ENCODE measurements at places on chromosomes 2 and 18.

DNA sequence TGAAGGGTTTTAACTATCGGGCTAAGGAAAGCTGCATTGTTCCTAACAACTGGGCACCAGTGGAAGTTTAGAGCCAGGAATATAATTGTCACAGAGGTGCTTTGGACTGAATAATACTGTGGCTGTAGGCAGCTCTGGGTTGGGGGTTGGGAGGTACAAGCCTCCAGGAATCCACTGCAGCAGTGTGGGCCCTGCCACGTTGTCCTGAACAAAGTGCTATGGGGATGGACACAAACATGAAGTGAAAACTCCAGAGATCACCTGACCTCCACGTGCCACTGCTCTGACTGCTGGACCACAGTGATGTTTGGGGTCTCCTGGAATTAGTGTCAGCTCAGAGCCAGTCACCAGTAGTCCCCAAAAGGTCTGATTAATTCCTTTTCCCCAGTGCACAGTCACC lies 110.9 kb downstream of the BCL2 start:
- DNase-seq = no peak

DNA sequence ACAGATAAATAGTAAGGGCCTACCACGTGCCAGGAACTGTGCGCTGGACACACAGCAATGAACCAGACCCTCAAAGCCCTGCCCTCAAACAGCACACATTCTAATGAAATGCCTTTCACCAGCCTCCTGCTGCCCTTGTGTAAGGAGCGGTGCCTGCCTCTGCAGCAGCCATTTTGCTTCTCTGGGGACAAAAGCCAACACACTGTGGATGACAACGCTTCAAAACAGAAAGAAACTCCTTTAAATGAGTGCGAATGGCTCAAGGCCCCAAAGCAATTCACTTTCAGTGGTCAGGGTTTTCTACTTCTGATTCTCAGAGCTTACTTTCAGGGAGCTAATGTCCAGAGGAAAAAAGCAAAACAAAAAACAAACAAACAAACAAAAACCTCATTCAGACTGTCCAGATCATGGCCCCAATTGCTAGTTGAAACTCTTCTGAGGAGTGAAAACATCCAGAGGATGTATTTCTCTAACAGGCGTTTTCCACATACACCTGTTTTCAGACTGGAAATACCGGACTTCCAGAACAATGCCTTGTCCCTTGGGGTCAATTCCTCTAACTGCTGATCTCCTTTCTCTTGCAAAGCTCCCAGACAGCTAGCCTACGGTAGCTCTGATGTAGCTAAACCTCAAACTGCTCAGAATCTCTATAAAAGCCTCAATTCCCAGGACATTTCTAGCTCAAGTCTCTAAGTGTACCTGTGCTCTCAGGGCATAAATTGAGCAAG lies 323.3 kb upstream of the ZNF521 start:
- DNase-seq = no peak

- DNase-seq = no peak
Measured at GRCh38 chr2:148167241-148167766, 146.4 kb downstream of the MBD5 start.

GRCh38 chr2:23524261-23524706 lies 139.3 kb downstream of the KLHL29 start:
- no peak for DNase-seq

GRCh38 chr2:133152801-133153200 lies 415.5 kb downstream of the NCKAP5 start:
- no peak for DNase-seq

DNA sequence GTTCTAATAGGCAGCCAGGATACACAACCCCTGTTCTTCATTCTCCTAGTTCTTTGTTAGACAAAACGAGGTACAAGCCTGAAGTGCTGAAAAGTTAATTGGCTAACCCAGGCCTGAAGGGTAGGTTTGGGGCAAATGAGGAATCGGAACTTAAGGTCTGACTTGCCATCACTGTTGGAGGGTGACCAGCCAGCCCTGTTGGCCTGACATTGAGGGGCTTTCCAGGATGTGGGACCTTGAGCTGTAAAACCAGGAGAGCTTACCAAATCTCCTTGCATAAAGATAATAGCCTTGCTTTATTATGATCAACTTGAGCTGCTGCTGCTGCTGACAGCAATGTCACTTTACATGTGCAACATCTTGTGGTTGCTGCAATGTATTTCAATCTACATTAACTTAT lies 256.0 kb downstream of the VAPA start:
- DNase-seq = no peak

DNA sequence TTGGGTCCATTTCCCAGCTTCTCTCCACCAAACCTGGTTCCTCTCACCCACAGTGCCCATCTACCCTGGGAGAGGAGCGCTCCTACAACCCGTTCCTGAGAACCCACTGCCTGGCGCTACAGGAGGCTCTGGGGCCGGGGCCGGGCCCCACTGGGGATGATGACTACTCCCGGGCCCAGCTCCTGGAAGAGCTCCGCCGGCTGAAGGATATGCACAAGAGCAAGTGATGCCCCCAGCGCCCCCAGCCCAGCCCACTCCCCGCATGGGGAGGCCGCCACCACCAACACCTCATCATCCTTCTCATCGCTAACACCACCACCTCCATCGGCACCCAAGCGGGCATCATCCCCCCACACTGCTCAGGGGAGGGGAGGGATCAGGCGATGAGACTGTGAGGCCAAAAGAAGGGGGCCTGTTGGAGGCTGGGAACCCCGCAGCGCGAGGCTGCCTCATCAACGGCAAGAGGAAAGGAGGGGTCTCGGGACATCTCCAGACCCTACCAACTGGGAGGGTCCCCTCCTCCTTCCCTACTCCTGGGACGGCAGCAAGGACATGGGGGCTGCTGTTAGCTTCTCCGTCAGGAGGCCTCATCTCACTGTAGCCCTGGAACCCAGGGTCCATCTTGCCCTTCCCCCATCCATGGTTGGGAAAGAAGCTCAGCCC lies 11.8 kb upstream of the CATIP start:
- DNase-seq = no peak

DNA sequence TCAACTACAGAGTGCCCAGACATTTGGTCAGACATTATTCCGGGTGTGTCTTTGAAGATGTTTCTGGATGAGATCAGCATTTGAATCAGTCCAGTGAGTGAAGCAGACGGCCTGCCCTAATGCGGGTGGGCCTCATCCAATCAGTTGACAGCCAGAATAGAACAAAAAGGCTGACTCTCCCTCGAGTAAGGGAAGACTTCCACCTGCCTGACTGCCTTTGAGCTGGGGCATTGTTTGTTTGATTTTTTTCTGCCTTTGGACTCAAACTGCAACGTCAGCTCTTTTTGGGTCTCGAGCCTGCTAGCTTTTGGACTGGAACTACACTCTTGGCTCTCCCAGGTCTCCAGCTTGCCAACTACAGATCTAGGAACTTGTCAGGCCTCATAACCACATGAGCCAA lies 111.7 kb upstream of the AGAP1 start:
- DNase-seq = no peak

DNA sequence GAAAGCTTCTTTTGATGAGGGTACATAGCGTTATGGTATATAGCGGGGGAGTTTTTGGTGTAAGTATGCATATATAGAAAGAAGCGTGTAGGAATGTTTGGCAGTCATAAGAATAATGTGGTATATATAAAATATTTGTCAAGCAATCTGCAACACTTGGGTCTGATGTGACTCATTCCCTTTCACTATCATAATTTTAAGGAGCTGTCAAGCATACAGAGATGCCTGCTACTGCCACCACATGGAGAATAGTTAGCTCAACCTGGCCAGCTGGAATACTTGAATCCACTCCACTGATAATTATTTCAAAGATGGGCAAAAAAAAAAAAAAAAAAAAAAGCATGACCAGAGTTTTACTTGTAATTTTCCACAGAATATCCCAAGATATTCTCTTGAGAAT lies 559.8 kb upstream of the REG3G start:
- DNase-seq = no peak

DNA sequence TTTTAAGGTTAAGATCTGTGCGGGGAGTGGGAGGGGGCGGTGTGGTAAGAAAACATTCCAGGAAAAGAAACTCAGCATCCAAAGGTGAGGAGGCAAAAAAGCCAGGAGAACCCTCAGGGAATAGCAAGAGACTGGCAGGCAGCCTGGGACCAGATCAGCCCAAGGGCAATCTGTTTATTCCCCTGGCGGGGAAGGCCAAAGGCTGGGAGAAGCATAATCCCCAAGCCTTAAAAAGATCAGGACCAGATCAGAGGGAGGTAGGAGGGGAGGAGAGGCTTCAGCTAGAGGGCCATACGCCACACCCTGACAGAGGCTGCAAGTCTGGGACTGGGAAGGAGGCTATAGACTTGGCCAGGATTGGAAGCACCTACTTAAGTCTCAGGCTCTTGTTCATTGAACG lies 163.0 kb upstream of the PXDN start:
- no peak for DNase-seq

DNA sequence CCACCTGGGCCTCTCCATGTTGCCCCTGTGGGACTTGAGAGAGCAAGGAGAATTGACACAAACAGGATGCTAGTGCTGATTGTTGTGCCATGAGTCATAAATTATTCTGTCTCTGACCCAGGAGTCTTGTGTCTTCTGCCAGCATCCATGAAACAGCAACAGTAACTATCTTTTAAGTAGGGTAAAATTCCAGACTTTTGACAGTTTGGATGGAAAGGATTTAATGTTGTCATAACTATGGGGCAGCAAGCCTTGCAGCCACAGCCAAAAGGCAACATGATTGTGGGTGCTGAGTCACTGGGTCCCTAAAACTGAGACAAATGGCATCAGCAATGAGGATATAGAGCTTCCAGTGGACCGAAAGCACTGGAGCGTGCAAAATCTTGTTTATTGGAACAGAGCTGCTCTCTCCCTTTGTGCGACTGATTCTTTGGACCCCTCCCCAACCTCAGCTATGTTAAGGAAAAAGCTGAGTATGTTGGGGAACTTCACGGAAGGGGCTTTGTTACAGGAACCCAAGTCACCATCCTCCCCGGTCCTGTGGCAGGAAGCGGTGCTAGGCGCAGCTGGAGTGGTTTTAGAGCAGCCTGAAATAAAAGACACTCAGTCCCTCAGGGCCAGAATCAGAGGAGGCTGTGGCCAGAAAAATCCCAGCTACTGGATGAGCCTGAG lies 9.6 kb upstream of the ITPRIPL1 start:
- DNase-seq = no peak

DNA sequence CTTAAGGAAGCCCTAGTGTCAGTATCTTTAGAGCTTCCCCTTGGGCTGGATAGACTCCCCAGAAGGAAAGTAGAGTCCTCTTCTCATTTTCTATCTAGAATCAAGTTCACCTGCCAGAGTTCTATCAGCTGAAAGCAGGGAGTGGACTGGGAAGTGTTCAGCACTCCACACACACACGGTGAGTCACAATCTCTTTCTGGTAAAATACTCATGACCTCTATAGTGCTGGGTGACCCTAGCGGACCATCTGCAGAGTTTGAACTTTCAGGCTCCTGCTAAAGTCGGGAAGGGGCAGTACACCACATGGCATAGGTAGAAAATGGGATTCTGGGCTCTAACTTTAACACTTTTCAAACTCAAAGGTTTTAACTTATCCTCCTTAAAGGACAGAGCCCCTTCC lies 43.3 kb downstream of the SAP130 start:
- DNase-seq = no peak

GRCh38 chr2:153052807-153053559 lies 334.6 kb downstream of the ARL6IP6 start:
- no peak for DNase-seq

- no peak for DNase-seq
Measured at GRCh38 chr2:97997784-97998392, 2.1 kb upstream of the TMEM131 start.

DNA sequence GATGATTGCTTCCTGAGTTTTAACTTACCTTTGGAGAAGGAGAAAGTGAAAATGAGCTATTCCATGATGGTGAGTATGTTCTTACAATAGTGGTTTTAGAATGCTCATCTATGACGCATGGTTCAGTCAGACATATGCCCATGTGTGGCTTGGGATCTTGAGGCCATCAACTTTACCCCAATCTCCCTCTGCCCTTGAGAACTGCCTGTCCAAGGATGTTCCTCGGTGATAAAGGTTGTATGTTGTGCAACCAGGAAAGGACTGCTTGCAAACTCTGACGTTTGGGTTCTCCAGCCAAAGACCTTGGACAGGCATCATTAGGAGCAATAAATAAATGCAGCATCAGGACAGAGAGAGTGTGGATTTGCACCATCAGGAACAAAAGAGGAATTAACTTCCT lies 165.0 kb downstream of the ZEB2 start:
- no peak for DNase-seq

- DNase-seq = no peak
Measured at GRCh38 chr2:32161296-32161695, 4.4 kb upstream of the SLC30A6 start.

DNA sequence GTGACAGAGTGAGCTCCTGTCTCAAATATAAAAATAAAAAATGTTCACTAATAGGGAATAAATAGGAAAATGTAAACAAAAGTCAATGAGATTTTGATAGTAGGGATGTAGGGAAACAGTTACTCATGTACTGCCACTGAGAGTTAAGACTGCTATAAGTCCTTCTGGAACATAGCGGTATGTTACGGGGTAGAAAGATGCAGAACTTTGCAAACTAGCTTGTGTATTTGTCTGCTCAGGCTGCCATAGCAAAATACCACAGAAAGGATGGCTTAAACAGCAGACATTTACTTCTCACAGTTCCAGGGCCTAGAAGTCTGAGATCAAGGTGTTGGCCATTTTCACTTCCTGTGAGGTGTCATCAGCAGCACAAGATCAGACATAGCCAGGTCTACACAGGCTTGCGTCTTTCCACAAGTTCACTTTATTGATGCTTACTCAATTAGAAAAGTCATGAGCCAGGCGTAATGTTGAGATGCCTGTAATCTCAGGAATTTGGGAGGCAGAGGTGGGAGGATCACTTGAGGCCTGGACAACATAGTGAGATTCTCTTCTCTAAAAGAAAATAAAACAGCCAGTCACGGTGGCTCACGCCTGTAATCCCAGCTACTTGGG lies 8.8 kb downstream of the TXNDC2 start:
- no peak for DNase-seq

DNA sequence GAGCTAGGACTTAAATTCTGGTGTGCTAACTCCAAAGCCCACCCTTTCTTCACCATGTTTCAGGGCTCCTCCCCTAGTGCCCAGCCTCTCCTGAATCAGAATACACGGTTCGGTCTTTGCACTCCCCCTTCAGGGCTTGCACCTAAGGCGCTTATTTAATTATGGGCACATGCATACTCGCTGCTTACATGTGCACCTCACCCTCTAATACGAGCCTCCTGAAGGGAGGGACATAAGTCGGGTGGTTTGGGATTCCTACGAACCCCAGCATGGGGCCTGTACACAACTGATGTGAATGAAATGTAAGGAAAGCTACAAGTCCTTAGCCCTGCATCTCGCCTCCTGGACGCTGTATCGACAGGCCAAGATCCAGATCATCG lies 435 bp downstream of the IFT172 start:
- DNase-seq = no peak

GRCh38 chr2:36367895-36368353 lies 12.3 kb downstream of the CRIM1 start:
- no peak for DNase-seq

- DNase-seq = no peak
Measured at GRCh38 chr2:8472545-8473323, 209.1 kb upstream of the ID2 start.

- DNase-seq = no peak
Measured at GRCh38 chr2:62381656-62382055, 124.3 kb downstream of the TMEM17 start.

Measured in stimulated activated CD8-positive, alpha-beta memory T cell treated with anti-CD3 and anti-CD28 coated beads, Interleukin-12 subunit alpha, Interleukin-12 subunit beta, amount 100 ng/mL, for 1 hour (primary cell).